B cell (primary cell): ENCODE measurements at places on chromosomes 4 and X. TPM values are rescaled to one million over a fixed set of nuclear protein-coding genes. Genes with fewer than 3 reads are reported as not detected.

Gene CENPVL2
- total RNA-seq: not detected in 2 replicates

Gene SPARCL1
- not detected in 2 replicates for total RNA-seq

Gene HCCS
- total RNA-seq: 16.7 and 19.1 TPM in 2 replicates

Gene SHROOM3
- total RNA-seq: 0.91 and 1.1 TPM in 2 replicates

Gene GC
- total RNA-seq: not detected in 2 replicates

Gene DKK2
- total RNA-seq: not detected in 2 replicates

GRCh38 chr4:27886120-27886519 is 1025.5 kb downstream of the STIM2 start:
- DNase-seq: no peak

DNA sequence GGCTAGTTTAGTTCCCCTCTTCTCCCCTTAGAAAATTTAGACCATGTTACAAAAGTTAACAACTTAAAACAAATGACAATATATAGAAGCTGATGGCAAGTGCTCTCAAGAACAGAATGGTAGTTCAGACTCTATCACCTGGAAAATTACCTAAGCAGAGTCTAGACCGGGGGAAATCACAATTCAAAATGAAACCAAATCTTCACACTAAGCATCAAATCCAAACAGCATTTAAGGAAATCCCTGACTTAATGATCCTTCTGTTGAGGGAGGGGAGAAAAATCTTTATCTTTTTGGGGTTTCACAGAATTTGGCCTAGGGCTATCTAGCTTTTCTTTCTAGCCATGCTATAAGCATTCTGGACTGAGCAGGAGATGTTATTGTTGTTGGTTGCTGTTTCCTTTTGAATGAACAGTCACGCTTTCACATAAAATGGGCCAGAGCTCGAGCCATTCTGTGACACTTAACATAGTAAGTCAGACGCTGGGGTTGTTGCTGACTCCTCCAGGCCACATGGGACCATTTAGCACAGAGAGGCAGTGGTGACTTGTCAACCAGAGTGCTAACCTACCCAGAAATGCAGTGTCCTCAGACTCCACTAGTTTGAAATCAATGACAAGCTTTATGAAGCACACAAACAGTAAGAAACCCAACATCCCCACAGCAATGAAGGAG is 16.0 kb upstream of the LSM6 start:
- DNase-seq: no peak

DNA sequence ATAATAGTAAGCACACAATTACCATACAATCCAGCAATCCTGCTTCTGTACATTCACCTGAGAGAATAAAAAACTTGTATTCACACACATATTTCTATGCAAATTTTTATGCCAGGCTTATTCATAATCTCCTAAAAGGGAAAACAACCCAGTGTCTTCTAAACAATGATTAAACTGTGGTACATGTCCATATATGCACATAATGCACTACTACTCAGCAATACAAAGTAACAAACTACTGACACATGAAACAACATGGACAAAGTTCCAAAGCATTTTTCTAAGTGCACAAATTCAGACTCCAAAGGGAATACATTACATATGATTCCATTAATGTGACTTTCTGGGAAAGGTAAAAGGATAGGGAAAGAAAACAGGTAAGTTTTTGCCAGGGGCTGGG is 18.0 kb upstream of the FMR1 start:
- DNase-seq: no peak

- DNase-seq: no peak
Observed at GRCh38 chr4:80333121-80333520, 2.4 kb upstream of the CFAP299 start.

DNA sequence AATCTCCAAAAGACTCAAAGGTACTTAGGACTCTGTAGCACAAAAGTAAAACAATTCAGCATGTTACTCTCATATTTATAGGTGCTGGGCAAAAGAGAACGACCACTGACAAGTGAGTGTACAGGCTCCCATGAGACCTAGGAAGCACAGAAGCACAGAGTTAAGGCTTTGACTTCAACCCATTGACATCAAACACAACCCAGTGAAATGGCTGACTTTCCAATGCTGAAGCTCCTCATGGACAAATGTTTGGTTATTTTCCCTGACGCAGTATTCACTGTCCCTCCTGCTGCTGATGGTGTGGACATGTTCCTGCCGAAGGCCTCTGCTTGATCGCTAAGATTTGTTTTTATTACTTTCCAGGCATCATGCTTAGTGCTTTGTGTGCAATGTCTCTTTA is 148.7 kb downstream of the TSPAN5 start:
- no peak for DNase-seq

- DNase-seq: no peak
Observed at GRCh38 chr4:126599746-126600145, 1033.0 kb upstream of the INTU start.

GRCh38 chr4:141410839-141411238 is 190.1 kb downstream of the ZNF330 start:
- no peak for DNase-seq

- DNase-seq: no peak
Observed at GRCh38 chrX:113048896-113049295, 208.3 kb upstream of the AMOT start.

DNA sequence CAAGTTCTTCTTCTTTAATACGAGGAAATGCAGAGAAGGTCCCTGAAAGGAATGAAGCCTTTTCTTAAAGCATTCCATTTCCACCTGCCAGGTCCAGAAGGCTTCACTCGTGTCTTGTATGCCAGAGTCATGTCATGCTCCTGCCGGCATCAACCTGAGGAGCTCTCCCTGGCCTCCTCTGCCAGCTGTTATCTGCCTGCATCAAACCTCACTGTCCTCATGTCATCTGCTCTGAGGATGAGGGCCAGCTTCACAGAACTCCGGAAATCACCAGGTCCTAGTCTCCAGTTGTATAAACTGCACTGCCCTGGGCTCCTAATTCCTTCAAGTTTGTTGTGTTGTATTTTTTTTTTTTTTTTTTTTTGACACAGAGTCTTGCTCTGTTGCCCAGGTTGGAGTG is 20.0 kb upstream of the S100G start:
- DNase-seq: no peak

DNA sequence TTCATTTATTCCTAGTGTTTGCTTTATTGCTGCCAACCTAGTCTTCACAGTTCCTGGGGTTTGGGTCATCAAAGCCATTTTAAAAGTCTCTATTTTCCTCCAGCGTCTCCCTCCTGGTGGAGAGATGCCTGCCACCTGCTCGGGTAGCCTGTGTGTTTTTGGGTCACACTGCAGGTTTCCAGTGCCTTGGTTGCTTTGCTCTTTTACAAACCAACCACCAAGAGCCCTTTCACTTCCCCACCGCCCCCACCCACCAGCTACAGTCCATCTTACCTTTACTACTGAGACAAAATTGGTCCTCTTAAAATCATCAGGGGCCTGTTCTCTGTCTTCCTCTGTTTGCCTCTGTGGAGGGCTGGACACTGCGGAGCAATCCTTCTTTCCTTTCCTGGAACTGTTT is 280.5 kb upstream of the GATB start:
- DNase-seq: no peak

DNA sequence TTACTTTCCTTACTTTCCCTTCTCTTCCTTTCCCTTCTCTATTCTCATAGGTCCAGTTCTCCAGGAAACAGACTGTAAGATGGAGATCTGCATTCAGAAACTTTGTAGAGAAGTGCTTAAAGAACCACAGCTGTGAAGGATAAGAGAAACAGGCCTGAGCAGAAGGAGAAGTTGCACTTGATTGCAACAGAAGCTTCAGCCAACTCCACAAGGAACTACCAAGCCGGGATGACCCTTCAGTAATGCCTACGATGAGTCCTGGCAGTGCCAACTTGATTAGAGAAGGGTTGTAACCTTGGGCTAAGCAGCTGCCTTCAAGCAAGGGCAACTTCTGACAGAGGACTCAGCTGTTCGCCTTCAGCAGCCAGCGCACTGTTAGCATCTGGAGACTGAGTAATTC is 413.3 kb upstream of the RASGEF1B start:
- DNase-seq: no peak

GRCh38 chrX:24874604-24875247 is 141.0 kb downstream of the ARX start:
- DNase-seq: no peak

GRCh38 chr4:98686043-98686707 is 27.8 kb upstream of the TSPAN5 start:
- DNase-seq: no peak

DNA sequence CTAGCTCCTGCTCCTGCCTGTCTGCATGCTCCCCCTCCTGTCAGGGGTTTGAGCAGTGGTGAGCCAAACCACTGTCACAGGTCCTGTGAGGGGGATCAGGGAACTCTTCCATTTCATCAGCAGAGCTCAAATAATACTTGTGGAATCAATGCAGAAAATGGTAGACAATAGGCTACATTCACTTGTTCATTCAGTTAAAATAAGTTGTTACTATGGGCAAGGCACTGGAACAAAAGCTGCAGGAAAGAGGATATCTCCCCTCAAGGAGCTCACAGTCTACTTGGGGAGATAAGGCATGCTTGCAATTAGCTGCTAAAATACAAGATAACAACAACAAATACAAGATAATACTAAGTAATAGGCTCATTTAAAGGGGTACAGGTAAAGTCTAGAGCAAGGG is 117.1 kb downstream of the GPC3 start:
- DNase-seq: no peak

- no peak for DNase-seq
Observed at GRCh38 chr4:3657902-3658529, 108.2 kb upstream of the ADRA2C start.

- no peak for DNase-seq
Observed at GRCh38 chr4:23828020-23828715, 61.7 kb downstream of the PPARGC1A start.

GRCh38 chr4:7620814-7621176 is 186.1 kb upstream of the PSAPL1 start:
- no peak for DNase-seq
